ENCODE measurements at places on chromosomes 13 and 19.

DNA sequence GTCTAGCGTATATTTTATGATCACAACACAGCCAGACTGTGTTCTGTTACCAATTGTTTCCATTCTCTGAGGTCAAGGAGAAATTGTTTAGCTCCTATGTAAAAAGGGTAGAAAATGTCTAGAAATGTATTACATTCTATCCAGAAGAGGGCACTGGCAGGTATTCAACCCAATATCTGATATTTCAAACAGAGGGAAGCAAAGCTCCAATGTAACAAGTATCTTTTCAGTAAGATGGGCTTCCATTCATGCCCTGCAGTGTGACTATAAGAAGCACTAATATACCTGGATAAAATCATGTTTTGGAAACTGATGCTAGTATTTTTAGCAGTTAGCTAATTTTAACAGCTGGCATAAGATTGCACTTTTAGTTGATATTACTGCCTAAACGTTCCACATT is 312.7 kb downstream of the FGF14 start:
- DNase-seq: no peak

- DNase-seq: no peak
Measured at GRCh38 chr13:90968166-90968904, 379.2 kb upstream of the MIR17HG start.

GRCh38 chr13:40169476-40169875 is 497.0 kb downstream of the FOXO1 start:
- no peak for DNase-seq

DNA sequence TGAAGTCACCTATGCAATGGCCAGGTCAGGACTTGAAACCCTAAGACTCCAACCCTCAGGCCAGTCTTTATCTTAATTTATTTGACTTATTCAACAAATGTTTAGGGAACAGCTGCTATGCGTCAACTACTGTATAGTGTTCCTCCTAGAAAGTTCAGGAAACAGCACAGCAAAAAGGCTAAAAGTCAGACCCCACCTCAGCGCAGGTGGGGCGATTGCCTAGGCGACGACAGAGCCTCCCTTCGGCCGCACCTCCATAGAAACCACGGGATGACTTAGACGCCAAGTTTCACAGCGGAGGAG is 502 bp downstream of the VRK3 start:
- no peak for DNase-seq

DNA sequence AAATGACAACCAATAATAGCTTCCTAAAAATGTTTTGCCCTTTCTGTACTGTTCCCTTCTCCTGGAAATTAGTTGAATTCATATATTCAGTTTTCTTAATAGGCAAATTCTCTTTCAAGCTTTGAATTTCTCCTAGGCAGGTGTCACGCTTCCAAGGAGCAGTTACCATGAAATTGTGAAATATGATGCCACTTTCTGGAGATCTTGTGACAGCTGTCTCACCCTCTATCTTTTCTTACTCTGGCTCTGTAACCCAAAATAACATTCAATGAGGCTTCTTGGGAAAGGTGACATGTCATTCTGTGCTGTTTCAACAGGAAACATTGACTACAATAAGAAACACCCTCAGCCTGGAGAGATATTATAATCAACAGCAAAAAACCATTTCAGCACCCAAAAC is 80.3 kb upstream of the MRI1 start:
- DNase-seq: no peak

DNA sequence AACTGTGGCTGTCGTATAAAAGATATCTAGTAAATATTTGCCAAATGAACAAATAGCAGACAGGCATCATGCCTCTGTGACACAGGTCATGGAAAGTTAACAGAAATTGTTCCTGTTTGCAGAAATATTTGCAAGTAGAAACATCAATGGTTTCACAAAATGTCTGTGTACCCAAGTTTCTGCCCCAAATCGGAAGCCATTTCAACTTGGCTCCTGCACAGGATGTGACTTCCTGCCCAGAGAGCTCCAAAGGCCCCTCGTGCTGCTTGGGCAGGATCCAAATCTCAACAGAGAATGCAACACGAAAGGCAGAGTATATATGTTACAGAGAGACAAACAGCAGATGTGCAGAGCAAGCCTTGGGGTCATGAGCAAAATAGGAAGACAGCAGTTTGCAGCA is 95.5 kb upstream of the SERP2 start:
- no peak for DNase-seq

DNA sequence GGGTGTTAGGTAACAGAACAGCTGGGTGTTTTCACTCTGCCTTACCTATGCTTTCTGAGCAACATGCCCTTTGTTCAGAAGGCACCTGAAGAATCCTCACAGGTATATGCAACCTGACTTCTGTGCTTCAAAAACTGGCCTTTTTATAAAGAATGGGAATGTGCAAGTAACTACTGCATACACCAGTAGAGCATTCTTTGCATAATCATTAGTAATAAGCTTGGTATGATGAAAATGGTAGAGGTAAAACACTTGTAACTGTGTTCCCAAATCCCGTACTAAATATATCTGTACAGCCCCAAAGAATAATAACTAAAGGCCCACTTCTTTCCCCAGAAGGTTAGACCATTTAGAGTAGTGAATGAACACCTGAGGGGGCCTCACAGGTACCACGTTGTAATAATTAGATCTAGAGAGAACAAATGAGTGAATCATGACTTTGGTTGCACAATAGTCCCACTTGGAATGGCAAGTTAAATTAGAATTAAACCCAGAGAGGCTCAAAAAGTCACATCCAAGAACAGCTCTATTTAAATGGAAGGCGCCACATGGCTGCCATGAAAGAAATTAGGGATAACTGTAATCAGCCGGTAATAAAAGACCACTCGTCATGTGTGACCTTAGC is 413.9 kb downstream of the KLF12 start:
- DNase-seq: no peak

- DNase-seq: no peak
Measured at GRCh38 chr13:92433386-92433785, 793.2 kb upstream of the GPC6 start.

DNA sequence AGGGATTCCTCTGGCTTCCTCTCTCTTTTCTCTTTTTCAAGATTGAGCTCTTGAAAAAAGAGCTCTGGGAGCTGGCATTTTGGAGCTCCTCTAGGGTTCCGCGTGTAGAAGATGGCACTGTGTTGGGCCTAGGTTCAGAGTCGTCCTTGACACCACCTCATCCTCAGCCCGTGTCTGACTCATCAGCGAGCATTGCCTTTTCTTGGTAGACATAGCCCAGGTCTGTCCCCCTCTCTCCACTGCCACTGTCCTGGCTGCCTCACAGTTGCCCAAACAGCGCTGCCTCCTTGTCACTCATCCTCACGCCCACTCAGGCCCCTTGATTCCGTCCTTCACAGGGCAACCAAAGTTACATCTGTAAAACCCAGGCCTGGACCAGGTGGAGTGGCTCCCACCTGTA is 24.6 kb downstream of the PAK4 start:
- DNase-seq: no peak

DNA sequence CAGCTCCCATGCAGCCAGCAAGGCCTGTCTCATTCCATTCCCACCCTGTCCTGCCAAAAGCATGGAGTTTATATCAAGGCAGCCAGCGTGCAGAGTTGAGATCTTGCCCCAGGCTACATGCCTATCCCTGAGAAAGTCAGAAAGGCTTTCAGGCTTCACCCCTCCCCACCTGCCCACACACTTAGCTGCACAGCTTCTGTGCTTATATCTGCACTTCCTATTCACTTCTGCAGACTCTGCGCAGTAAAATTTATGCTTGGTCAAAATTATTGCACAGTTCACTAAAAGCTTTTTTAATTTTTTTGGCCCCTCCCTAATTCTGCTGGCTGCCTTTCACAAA is 12.5 kb upstream of the ZNF675 start:
- no peak for DNase-seq

GRCh38 chr13:85631801-85632200 is 167.4 kb downstream of the SLITRK6 start:
- no peak for DNase-seq

GRCh38 chr13:92727118-92727517 is 499.5 kb upstream of the GPC6 start:
- no peak for DNase-seq

- no peak for DNase-seq
Measured at GRCh38 chr19:41883463-41883820, 458 bp downstream of the ARHGEF1 start.

DNA sequence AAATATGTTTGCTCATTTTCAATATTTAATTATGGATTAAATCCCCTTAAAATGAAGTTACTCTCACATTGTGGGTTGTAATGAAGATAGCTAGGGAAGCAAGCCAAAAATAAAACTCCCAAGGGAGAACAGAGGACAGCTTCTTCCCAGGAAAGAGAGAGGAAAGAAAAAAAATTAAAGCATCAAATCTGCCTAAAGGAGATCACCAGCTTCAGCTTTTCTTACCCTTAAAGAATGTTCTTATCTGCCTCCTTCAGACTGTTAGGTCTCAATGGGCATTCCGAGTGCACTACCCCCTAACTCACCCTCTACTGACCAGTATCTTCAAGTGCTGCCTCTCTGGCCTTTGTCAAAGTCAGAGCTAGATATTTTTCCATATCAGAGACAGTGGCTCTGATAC is 55.2 kb downstream of the XPO4 start:
- no peak for DNase-seq

GRCh38 chr13:25286308-25286968 is 850 bp downstream of the MTMR6 start:
- no peak for DNase-seq

- peak; percentile 56 for DNase-seq
Measured at GRCh38 chr19:39052243-39052746, 19.9 kb upstream of the FBXO27 start.

GRCh38 chr13:98309569-98310335 is 132.7 kb upstream of the RNF113B start:
- no peak for DNase-seq

DNA sequence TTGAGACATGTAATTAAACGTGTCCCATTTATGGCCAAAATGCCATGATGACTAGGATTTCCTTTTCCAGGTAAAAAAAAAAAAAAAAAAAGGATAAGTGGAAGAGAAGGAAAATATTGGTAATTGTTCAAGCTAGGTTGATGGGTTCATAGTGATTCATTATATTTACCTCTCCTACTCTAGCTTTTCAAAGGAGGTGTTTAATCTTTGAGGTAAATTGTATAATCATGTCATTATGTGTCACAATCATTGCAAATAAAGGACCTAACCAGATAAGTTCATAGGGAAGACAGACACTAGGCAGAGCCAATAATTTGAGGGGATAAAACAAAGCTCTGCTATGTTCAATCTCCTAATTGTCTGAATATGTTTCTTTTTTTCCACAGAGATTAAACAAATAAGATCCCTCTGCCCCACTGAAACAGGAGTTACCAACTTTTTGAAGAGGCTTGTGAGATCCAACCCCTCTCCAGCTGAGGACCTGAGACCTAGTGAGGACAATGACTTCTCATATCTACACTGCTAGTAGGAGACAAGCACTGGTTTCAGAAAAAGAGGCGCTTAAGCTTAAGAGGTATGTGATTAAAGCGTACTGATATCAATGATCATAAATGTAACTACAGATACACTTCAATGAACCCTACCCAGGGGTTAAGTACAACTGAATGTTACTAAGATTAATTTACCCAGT is 61.4 kb downstream of the USP12 start:
- DNase-seq: no peak

DNA sequence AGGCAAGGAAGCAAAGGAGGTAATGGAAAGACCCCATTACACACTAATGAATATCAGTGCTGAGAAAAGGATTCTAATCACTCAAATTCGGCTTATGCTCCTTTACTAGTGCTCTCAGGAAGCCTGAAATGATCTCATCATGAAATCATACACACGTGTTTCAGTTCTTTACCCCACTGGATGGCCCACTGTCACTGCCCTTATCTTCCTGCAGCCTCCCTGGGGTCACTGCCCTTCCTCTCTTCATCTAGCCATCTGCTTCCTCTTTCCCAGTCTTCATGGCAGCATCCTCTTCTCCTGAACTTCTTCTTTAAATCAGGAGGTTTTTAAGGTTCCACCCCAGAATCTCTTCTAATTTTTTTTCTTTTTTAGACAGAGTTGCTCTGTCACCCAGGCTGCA is 27.9 kb upstream of the EEF1AKMT1 start:
- DNase-seq: no peak

DNA sequence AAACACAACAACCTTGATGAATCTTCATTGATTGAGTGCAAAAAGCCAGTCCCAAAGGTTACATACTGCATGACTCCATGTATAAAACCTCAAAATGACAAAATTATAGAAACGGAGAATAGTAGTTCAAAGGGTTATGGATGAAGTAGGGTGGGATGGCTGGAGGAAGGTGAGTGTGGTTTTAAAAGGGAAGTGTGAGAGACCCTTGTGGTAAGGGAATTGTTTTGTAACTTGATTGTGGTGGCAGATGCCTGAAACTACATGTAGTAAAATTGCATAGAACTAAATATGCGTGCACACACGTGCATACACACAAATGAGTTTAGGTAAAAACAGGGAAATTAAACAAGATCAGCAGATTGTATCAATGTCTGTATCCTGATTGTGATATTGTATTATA is 340.7 kb downstream of the MTUS2 start:
- DNase-seq: no peak

- DNase-seq: no peak
Measured at GRCh38 chr13:110520431-110521295, 40.9 kb downstream of the RAB20 start.

GRCh38 chr13:26019881-26020870 is 31.6 kb downstream of the SHISA2 start:
- no peak for DNase-seq

- DNase-seq: no peak
Measured at GRCh38 chr19:18506101-18506930, 15.6 kb downstream of the ELL start.

GRCh38 chr19:10088949-10089554 is 2.9 kb downstream of the SHFL start:
- DNase-seq: no peak

DNA sequence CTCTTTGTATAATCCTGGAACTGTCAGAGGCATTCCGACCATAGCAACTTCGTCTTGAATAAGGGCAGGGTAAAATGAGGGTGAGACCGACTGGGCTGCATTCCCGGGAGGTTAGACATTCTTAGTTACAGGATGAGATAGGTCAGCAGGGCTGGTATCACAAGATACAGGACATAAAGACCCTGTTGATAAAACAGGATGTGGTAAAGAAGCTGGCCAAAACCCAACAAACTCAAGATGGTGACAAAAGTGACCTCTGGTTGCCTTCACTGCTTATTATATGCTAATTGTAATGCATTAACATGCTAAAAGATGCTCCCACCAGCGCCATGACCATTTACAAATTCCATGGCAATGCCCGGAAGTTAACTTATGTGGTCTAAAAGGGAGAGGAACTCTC is 27.7 kb upstream of the MBNL2 start:
- DNase-seq: no peak

- DNase-seq: no peak
Measured at GRCh38 chr13:34667286-34668218, 274.5 kb upstream of the NBEA start.

- DNase-seq: no peak
Measured at GRCh38 chr19:48480183-48480557, 11.0 kb downstream of the CYTH2 start.
